A172 (cell line): ENCODE measurements at places on chromosomes 1 and 21.
A peak's percentile ranks its signal among the peaks of the same experiment; 100 is the strongest.

GRCh38 chr1:70265946-70266345, 44.8 kb downstream of the SRSF11 start:
- no peak for DNase-seq

- DNase-seq: peak; percentile 24
These were observed 407 bp upstream of the PIGV start for GRCh38 chr1:26787381-26787705.

GRCh38 chr1:92853299-92853698, 21.5 kb downstream of the RPL5 start:
- DNase-seq: no peak

- no peak for DNase-seq
These were observed 90.3 kb upstream of the DISP3 start for GRCh38 chr1:11388617-11389016.

DNA sequence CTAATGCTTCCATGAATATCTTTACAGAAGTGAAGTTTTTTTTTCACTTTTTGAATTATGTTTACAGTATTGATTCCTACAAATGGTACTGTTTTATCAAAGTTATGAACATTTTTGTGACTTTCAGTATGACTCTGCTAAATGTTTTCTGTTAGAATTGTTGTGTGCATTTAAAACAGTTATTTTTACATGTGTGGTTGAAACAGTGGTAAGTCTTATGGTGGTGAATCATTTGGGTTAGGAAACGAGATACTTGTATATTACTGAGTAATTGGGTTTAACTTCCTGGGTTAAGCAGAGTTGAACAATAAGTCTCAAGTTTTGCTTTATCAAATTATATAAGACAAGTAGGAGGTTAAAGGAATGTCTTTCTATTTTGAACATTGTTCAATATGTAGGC, 66.8 kb downstream of the VPS13D start:
- peak; percentile 2 for DNase-seq

DNA sequence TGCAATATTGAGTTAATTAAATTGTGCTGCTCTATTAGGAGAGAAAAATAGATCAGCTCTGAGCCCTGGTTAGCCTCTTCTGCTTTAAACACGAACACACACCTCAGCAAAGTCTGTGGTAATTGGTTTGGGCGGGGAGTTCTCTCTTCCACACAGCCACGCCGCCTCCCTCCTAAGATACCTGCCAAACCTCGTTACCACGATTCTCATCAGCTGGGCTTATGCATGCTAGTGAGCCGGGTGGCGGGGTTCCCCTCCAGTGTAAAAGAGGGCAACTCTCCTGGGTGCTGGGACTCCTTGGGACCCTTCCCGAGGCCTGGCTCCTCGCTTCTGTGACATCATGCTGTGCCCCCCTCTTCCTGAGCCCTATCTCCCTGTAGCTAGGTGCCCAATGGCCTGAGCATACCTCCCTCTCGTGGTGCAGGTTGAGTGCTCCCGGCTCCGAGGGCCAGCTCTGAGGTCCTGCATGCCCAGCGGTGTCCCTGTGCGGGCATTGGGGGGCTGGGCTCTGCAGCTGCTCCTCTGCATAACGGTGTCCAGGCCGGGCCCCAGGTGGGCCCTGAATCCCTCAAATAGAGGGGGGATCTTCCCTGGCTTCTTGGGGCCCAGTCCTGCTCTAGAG, 182.9 kb downstream of the PRDM16 start:
- no peak for DNase-seq
